Stimulated activated CD8-positive, alpha-beta memory T cell treated with anti-CD3 and anti-CD28 coated beads, Interleukin-4, amount 100 ng/mL, for 1 hour (primary cell): ENCODE measurements at places on chromosomes 3 and 15.
A peak's percentile ranks its signal among the peaks of the same experiment; 100 is the strongest.

GRCh38 chr3:119973018-119973646 is 121.1 kb downstream of the GSK3B start:
- no peak for DNase-seq

- DNase-seq, result no peak
Measured at GRCh38 chr3:52845691-52846431, 11.0 kb upstream of the MUSTN1 start.

GRCh38 chr3:132907293-132907692 is 130.9 kb upstream of the TMEM108 start:
- no peak for DNase-seq

DNA sequence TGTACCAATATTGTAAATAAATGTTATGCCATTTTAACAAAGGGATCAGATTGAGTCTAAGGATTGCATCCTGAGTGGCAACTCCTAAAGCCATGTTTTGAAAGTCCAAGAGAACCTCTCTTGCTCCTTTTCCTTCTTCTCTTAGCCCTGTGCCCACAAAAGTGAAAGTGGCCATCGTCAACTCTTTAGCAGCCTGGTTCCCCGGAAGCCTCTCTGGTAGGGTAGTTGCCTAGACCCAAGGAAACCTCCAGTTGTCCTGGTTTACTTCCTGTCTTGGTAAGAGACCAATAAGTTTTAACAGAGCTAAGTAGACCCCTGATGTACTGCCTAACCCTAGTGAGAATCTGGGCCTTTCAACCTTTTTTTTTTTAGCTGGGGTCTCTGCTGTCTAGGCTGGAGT is 10.2 kb upstream of the ITPKA start:
- DNase-seq, result no peak

GRCh38 chr15:28017423-28017924 is 81.6 kb downstream of the OCA2 start:
- no peak for DNase-seq

DNA sequence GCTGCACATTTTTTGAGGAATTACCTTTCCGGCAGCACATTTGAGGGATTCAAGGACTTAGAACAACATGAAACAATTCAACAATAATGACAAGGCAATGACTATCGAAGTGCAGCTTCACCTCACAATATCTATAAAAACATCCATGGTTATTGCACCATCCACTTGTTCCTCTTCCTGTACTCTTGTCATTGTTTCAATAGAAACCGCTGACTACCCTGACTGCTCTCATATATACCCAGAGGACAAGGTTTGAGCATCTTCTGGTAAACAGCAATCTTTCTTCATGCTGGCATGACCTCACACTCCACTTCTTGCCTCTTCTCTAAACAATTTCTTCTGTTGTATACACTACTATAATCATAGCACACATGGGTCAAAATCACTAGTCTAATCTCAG is 864.9 kb downstream of the FHIT start:
- DNase-seq, result no peak

- DNase-seq, result no peak
Measured at GRCh38 chr15:101599091-101599490, 53.1 kb downstream of the TM2D3 start.

- DNase-seq, result no peak
Measured at GRCh38 chr3:186985661-186986364, 55.5 kb downstream of the ST6GAL1 start.

GRCh38 chr3:126031981-126032471 is 51.9 kb downstream of the SLC41A3 start:
- no peak for DNase-seq

DNA sequence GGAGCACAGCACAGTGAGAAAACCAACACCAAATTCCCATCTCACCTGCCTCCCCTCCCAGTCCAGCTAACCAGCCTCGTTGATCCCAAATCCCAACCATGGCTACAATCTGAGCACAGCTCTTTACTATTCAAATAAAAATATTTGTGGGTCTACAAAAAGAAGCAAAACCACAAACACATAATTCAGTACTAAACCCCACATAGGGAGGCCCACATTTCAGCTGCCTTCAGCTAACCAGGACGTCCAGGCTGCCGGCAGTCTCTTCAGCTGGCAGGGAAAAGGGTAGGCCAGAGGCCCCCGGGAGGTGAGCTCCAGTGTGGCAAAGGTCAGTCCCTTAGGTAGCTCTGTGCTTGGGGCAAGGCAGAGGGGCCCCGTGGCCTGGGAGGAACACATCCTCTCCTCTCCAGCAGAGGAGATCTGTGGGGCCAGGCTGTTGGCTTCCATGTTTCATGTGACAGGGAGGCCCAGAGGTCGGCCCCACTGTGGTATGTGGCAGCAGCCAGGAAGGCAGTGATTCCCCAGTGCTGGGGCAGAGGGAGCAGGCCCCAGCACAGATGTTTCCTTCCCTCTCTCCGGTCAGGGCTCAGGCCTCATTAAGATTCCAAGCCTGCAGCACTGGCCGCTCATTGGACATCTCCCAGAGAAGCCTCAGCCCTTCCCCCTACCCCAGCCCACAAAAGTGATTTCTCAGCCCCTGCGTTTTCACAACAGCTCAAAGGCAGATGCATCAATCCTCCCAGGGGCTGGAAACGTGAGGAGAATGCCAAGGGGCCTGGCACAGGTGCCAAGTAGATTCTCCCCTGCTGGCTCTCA is 381.4 kb downstream of the NTRK3 start:
- DNase-seq, result no peak

DNA sequence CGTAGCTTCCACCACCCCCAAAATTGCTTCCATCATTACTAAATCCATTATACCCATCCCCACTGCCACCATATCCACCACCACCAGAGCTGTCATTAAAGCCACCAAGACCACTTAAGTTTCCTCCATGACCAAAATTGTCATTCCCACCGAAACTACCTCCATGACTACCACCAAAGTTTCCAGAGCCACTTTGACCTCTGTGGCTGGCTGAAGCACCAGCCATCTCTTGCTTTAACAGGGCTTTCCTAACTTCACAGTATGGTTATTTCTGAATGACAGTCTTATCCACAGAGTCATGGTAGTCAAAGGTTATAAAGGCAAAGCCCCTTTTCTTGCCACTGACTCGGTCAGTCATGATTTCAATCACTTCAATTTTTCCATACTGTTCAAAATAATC is 24.3 kb upstream of the DENND4A start:
- DNase-seq, result no peak

- DNase-seq, result no peak
Measured at GRCh38 chr3:32240159-32240545, 1.7 kb downstream of the CMTM8 start.

GRCh38 chr3:108053067-108053466 is 37.8 kb downstream of the CD47 start:
- DNase-seq, result no peak

GRCh38 chr3:151584566-151584965 is 123.7 kb upstream of the IGSF10 start:
- DNase-seq, result no peak

- no peak for DNase-seq
Measured at GRCh38 chr15:95520511-95520910, 810.0 kb upstream of the NR2F2 start.

DNA sequence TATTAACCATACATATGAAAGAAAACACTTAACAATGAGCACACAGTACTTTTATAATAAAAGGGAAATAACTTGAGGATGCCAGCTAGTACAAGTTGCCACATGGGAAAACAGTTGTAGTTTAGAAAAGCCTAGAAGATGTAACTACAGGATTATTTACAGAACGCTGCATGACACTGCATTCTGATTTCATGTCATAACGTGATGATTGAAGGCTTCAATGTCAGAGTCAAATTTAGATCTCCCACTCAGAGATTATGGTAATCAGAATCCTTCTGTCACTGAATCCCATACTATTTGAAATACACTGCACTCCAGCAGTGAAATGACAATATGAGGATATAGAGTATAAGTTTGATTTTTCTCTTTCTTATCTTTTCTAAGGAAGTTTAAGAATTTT is 253.9 kb upstream of the LRRN1 start:
- no peak for DNase-seq

- no peak for DNase-seq
Measured at GRCh38 chr15:68277131-68277602, 378 bp upstream of the FEM1B start.

DNA sequence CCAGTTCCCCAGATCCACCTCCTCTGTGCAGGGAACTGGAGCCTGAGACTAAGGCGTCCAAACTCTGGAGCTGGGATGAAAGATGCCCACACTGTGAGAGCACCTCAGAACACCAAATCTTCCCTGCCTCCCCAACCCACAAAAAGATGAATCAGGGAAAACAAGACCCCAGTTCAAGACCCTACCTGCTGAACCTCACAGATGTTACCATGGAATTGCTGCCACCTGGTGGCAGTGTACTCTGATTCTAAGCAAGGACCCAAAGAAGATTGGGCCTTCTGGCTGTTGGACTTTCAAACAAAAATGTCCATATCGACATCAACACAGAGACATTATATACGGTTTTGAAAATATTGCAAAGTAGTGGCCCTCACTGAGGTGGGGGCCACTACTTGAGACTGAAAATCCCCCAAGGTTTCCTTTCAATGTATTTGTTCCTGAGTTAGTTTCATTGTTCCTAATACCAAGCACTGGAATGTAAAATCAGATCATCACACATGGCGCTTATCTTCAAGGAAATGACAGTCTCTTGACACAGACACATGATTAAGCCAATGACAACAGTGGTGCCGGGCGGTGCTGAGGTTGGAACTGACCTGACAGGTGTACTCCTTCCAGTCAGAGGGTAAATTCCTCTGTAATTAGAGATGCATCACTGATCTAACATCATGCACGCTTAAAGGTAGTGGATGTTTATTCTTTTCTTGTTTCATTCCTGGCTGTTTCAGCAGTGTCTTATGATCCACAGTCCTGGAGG is 67.6 kb downstream of the SLC6A11 start:
- DNase-seq, result no peak

GRCh38 chr3:118810499-118811035 is 224.1 kb downstream of the IGSF11 start:
- no peak for DNase-seq

GRCh38 chr3:15858547-15859506 is 61.0 kb upstream of the ANKRD28 start:
- peak; percentile 2 for DNase-seq

DNA sequence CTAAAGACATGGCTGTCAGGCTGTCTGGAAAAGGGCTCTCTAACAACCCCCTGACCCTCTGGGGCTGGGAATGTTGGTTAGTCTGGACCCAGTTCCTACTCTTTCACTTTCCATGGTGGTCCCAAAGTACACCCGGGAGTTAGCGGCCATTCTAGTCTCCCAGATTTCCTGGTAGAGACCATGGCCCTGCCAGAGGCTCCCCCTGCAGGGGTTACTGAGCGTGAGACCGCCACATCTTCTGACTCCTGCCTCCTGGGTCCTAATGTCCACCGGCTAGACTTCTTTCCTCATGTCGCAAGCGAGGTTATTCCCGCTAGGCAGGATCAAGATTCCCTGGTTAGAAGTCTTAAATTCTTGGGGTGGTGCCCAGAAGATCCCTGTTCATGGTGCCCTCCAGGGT is 540.0 kb upstream of the ROBO1 start:
- no peak for DNase-seq

- no peak for DNase-seq
Measured at GRCh38 chr3:12193485-12194165, 34.9 kb upstream of the TIMP4 start.

GRCh38 chr15:76105911-76106310 is 46.1 kb downstream of the TMEM266 start:
- DNase-seq, result no peak

DNA sequence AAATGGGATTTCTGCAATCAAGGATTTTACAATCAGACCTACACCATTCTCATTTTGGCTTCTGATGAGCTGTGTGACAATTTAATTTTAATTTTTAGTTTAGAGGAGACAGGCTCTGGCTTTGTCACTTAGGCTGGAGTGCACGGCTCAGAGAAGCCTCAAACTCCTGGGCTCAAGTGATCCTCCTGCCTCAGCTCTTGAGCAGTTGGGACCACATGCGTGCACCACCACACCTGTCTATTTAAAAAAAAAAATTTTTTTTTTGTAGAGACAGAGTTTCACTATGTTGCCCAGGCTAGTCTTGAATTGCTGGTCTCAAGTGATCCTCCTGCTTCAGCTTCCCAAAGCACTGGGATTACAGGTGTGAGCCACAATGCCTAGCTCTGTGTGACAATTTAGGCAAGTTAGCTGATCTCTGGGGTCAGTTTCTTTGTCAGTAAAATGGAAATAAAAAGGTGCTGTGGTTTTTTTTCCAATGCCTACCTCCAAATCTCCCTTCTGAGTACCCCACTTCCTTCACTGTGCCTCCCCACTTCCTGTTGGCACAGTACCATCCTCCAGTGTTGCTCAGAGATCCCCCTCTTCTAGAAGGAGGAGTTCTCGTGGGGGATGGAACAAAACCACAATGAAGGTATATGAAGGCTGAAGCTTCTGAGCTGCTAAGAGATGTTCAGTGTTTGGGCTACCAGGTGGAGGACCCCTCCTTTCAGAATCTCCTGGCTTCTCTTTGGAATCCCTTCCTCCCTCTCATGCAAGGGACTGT is 54.1 kb upstream of the GSK3B start:
- DNase-seq, result no peak

DNA sequence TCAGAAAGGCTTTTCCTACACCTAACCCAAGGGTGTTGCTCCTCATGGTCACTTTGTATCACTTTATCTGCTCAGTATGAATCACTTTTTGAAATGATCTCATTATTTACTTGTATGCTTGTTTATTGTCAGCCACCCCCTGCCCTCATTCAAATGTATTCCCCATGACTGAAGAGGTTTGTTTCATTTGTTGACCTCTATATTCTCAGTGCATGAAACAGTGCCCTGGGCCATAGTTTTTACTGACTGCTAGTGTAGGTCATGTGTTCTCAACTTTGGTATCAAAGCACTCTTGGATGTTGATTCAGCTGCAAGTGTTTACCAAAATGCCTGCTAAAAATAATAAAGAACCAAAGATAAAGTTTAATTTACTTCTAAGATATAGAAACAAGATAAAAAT is 381.7 kb upstream of the ARPP21 start:
- no peak for DNase-seq

- no peak for DNase-seq
Measured at GRCh38 chr15:60681353-60681752, 202.4 kb upstream of the ICE2 start.

DNA sequence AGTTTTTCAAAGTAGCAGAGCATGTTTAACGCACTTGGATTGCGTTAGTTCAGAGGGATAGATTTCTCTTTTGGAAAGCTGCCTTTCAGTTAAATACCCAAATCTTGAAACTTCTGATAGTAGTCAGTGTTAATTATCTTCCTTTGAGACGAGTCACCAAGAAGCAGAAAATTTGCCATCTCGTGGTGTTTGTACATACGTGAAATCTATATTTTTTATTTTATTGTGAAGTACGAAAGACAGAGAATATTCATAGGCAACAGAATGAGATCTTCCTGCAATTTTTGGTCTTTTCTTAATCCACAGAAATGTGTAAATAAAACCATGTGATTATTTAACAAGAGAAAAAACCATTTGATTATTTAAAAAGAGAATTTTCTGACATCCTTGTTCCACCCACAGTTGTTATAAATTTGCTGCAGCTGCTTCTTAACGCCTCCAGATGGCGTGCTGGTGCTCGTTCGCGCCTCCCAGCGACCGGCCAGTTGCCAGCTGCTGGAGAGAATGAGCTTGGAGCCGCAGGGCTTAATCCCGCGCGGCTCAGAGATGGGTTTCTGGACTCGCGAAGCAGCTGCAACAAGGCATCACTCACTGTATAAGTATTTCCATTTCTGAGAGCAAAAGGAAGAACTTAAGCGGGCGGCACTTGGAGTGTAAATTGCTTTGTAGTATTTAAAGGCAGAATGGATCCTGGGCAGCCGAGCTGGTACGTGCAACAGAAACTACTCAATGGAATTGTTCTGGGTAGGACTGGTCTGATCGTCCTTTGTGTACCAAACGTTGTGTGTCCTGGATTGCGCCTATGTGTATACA is 10.5 kb upstream of the SLITRK3 start:
- DNase-seq, result no peak
